ENCODE measurements at places on chromosomes 5 and 9.

- DNase-seq: no peak
Measured at GRCh38 chr5:146426853-146427618, 20.1 kb upstream of the TCERG1 start.

GRCh38 chr5:157481265-157481664 lies 21.3 kb downstream of the NIPAL4 start:
- no peak for DNase-seq

DNA sequence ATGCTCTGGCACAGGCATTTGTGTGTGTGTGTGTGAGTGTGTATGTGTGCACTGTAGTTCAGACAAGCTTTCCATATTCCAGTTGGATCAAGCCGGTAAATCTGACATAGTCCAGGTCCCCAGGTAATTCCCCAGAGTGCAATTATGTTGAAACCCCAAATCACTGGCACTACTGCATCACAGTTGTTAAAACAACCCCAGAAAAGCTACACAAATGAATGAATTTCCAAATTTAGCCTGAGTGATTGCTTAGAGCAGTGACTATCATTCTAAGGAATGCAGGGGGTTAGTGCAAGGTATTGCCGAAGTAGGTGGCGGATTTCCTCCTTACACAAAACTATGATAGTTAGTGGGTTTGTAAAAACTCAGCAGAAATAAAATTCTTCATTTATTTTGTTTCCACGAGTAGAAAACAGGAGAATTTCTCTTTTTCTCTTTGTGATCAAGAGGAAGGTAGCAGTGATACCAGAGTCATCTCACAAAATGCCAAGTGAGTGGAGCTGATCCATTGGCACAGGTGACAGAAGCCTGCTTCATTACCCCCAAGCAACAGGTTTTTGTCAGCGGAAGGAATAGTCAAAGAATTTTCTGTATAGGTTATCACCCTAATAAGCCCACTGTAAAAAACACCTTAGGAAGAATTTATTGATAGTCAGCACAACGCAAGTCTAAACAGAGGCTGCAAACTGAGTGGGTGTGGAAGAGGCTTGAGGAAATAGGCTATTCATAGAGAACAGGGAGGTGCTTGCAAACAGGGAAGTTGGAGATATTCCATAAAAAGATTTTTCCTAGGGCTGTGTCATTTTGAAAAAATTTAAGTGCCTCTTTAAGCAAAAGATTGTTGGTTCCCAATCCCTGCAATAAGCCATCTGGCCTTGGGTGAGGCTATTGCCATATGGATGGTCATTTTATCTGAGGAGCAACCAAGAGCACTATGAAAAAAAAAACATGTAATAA lies 385.1 kb downstream of the CHSY3 start:
- no peak for DNase-seq

DNA sequence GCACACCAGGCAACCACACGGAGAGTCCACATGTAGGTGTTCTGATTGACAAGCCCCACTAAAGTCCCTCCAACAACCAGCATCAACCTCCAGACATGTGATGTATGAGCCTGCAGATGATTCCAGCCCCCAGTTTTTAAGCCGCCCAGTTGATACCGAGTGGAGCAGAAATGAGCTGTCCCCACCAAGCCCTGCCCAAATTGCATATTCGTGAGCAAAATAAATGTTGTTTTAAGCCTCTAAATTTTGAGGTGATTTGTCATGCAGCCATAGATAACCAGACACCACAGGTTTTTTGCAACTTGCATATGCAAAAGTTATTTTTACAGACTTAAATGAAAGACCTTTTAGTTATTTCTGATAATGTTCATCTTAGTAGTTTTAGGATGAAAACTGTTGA lies 187.7 kb downstream of the PIK3R1 start:
- DNase-seq: no peak

GRCh38 chr9:122808141-122808540 lies 8.2 kb downstream of the OR1K1 start:
- no peak for DNase-seq

- no peak for DNase-seq
Measured at GRCh38 chr5:127810017-127810416, 106.8 kb downstream of the CCDC192 start.

DNA sequence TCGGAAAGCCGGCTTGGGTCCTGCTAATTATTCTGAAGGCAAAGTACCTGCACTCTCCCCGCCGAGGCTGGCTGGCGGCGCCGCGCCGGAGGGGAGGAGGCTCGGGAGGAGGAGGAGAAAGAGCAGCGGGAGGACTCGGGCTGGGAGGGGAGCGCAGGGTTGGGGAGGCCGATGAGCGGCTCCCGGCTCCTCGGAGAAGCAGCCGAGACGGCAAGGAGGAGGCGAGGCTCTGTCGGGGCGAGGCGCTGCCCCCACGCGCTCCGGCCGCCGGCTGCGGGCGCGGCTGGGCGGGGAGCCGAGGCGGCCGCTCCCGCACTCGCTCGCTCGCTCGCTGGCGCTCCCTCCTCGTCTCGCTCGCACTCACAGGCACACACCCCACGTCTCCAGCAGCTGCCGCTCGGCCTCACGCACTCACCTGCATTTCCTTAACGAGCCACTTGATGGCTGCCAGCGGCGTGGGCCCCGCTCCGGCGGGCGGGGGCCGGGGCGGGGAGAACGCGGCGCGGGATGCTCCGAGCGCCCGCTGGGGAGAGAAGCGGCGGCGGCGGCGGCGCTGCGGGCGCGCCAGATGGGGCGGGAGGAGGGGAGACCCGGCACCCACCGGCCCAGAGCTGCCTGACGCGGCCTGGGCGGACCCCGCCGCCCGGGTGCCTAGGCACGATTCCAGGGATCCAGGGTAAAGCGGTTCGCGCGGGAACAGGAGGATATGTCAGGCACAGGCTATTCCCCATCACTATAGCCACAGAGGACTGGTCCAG lies at the start of gene PTPRD:
Gene PTPRD, minus strand, starts transcription at position 362 of the 758 bp plus-strand sequence.
- DNase-seq: no peak

DNA sequence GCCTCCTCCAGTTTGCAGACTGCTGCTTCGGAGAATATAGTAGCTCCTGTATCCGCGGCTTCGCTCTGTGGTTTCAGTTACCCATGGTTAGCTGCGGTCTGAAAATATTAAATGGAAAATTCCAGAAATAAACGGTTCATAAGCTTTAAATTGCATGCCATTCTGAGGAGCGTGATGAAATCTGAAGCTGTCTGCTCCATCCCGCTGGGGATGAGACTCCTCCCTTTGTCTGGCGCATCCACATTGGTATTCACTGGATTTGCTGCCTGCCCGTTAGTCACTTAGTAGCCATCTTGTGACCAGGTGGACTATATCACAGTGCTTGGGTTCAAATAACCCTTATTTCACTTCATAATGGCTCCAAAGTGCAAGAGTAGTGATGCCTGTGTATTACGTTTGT lies 36.3 kb downstream of the MSX2 start:
- DNase-seq: no peak

GRCh38 chr5:140590861-140591260 lies 26.2 kb downstream of the SLC35A4 start:
- no peak for DNase-seq

GRCh38 chr5:39424736-39425637 lies at the start of gene DAB2:
DAB2 (minus strand) TSS chr5:39424980; CDS start chr5:39394320, 30,660 bp downstream.
- DNase-seq: peak; percentile 6

- no peak for DNase-seq
Measured at GRCh38 chr9:95653246-95653645, 136.5 kb upstream of the PTCH1 start.

GRCh38 chr9:98536542-98537173 lies 172.1 kb downstream of the GABBR2 start:
- no peak for DNase-seq

DNA sequence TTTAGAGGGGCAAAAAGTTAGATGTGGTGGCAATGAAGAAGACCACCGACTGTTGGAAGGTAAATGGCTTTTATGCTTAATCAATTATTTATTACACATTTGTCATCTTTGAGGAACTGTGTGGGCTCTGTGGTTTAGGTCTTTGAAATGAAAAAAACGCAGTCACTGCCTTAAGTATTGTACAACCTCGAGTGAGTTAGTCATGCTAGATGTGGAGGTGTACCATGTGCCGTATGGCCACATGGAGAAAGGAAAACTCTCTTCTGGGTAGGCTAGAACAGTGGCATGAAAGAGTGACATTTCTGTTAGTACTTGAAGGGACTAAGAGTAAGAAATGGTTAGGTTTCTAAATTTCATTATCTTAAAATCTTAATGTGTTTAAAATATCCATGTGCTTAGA lies 166.1 kb downstream of the HACD4 start:
- DNase-seq: no peak

DNA sequence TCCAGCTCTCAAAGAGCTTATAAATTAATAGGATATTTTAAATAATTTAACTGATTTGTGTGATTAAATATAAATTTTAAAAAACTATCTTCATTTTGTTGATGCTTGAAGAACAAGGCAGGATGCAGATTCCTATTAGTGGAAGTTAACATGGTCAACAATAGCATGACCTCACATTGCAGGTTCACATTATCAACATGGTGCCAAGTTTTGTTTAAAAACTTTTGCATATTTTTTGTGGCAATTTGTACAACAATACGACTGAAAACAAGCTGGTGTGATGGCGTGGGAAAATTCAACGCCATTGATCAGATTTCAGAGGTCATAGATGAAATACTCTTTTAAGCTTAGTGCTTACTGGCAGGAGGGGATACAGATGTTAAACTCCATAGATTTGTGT lies 114.1 kb upstream of the MYO10 start:
- no peak for DNase-seq

DNA sequence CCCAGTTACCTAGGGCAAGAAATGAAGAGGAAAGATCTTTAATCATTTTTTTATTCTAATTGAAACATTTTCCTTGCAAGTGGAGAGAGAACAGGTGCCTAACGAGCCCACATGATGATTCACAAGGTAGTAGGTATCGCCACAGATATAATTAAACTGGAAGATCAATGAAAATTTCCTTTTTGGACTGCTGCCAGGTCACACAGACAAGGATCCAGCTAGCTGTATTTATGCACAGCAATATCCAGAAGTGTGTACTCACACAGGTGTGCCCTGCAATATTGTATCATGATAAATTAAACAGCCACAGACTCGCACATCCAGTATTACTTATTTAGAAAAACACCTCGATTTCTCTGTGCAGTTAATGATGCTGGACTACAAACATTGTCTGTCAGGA lies 294.0 kb upstream of the SMARCA2 start:
- DNase-seq: no peak

DNA sequence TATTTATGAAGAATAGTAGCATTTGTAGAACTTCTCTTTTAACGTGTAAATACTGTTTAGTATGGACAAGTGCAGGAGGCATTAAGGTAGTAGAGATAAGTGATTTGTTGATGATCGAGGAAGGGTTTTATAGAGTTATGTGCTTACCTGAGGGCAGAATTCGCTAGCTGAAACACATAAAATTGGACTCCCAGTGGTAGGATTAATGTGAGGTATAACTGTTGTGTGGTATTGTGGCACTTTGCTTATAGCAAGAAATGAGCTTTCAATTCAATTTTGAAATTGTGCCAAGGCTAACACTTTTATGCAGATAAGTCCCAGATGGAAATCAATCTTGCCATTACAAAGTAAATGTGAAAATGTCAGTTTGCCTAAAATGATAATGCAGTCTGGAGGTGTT lies 1.2 kb downstream of the AP3S1 start:
- no peak for DNase-seq

GRCh38 chr5:84597904-84598303 lies 213.2 kb upstream of the EDIL3 start:
- DNase-seq: no peak

DNA sequence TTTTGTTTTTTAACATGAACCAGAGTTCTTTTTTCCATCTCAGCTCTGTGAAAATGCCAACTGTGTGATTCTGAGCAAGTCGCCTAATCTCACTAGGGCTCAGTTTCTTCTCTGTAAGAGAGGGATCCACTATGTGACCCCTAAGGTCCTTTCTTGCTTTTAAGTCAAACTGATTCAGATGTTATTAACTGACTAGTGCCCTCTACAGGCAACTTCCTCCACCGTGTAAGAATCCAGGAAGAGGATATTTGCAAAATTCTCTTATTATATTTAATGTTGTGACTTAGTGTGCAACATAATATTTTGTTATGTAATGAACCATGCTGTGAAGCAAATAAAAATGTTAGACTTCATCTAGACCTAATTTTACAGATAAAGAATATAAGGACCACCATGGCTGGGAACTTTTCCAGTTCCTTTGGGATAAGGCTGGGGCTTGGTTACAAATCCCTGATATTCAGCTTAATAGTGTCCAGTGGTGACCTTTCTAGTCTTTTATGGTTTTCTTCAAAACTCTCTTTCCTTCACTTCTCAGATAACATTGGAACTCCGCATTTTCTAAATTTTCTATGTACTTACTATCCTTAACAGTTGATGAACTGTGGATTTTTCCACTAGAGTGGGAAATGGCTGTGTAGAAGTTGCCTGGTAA lies 244.7 kb downstream of the PIK3R1 start:
- DNase-seq: no peak

- no peak for DNase-seq
Measured at GRCh38 chr9:14153310-14153720, 160.6 kb downstream of the NFIB start.

- DNase-seq: no peak
Measured at GRCh38 chr5:158780656-158781237, 319.0 kb downstream of the EBF1 start.

- no peak for DNase-seq
Measured at GRCh38 chr9:2215921-2216441, 200.8 kb downstream of the SMARCA2 start.

GRCh38 chr5:154521756-154522155 lies 43.7 kb upstream of the HAND1 start:
- DNase-seq: no peak

DNA sequence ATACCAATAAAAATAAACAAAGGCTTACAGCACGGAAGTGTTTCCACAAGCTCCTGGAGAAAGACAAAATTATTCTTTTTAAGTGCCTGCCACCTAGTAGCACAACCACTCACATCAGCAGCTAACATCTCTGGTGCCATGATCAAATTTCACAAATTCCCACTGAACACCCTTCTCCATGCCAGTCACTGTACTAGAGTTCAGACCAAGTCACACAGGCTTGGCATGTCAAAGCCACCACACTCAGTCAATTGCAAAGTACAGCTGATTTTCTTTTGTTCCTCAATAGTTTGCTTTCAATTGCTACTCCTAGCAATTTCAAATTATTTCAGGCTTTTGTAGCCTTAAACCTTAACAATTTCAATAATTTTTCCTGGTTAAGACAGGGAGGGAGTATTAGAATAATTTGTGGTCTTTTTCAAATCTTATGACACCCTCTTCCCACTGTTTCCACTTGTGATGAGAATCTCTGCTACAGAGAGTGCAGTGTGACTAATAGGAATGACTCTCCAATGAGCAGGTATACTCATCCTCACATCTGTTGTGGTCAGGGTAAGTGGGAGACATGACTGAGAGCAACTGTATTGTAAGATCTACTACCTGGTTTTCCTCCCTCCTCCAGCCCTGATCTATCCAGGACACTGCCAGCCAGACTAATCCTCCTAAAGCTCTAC lies 46.2 kb downstream of the RNF145 start:
- DNase-seq: no peak

- DNase-seq: no peak
Measured at GRCh38 chr5:141636106-141636412, 590 bp downstream of the HDAC3 start.

DNA sequence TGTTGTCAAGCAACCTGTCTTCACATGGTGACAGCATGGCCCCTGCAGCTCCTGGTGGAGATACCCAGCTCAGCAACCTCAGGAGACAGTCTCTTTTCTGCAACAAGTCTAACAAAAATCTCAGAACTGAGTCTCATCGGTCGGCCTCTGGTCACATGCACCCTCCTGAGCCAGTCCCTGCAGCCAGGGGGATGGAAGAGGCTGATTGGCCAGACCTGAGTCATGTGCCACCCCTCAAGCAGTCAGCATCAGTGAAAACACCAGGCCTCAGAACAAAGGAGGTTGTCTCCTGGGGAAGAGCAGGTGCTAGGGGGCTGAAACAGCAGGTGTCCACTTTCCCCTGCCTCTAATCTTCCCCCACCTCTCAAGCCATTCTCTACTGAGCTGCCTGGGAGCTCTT lies 54.4 kb downstream of the SMIM23 start:
- no peak for DNase-seq
